ENCODE measurements at places on chromosomes 5 and 9.

- no peak for DNase-seq
Observed at GRCh38 chr5:58940446-58940845, 357.6 kb downstream of the RAB3C start.

- DNase-seq: no peak
Observed at GRCh38 chr5:115475788-115476187, 68.8 kb downstream of the FEM1C start.

DNA sequence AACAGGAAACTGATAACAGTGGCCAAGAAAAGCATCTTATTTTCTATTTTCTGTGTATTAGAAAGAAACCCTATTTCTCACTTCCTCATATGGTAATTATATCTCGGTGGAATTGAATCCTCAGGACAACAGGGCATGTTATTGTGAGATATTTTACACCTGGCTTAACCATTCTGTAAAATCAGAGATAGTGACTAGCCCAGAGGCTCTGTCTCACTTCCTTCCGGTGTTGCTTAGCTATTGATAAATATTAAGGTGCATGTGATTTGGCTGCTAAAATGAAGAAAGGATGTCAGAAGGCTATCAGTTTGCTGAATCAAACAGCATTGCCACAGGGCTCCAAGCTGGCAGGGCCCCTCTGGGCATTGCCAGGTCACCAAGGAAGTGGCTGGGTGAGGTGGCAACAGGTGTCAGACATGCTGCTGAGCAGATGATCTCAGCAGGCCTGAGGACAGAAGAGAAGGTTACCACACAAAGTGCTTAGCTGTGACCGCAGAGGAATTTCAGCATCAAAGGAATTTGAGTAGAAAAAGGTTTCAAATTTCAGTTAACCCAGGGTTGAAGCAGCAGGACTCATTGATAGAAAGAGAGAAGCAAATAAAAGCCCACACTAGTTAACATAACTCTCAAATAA, 330.7 kb downstream of the PDE4D start:
- DNase-seq: no peak

GRCh38 chr9:104984948-104985347, 57.0 kb upstream of the ABCA1 start:
- no peak for DNase-seq

GRCh38 chr9:80899208-80899607, 790.1 kb downstream of the TLE1 start:
- no peak for DNase-seq

DNA sequence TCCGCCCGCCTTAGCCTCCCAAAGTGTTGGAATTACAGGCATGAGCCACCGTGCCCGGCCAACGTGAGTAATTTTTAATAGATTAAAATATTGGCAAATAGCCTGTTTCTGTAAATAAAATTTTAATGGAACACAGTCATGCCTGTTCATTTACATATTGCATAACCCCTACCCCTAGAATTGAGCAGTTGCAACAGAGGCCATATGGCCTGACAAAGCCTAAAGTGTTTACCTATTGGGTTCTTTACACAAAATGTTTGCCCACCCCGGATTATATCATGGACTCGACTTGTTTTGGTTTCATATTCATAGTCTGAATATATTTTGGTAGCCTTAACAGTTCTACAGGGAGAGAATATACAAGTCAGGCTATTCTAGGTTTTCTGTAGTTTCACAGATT, 5.3 kb downstream of the NSA2 start:
- no peak for DNase-seq

Data from activated CD4-positive, alpha-beta T cell treated with anti-CD3 and anti-CD28 coated beads for 1 hour (primary cell).